SHP77 treated with DMSO at 0.1 percent for 48 hours (cell line): ENCODE measurements at places on chromosomes 3 and 15.

- no peak for DNase-seq
Measured at GRCh38 chr3:59867185-59868002, 817.6 kb upstream of the CFAP20DC start.

- DNase-seq: no peak
Measured at GRCh38 chr15:51223771-51224229, 114.6 kb downstream of the CYP19A1 start.

DNA sequence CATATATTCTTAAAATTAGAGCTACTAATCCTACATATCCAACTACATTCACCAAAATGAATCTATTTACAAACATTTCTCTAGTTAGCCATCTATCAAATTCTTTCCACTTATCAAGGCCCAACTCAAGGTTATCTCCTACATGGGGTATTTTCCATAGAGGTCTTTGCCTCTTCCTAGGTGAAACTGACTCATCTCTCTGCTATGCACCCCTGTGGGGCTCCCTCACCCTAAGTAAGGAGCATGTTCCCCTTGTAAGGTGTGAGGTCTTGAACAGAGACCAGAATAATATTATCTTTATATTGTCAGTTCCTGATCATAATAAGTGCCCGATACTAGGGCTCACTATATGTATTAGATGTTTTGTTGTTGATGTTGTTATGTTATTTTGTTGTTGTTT lies 74.6 kb upstream of the TSC22D2 start:
- no peak for DNase-seq

- DNase-seq: no peak
Measured at GRCh38 chr3:16520241-16520969, 6.9 kb upstream of the RFTN1 start.

- no peak for DNase-seq
Measured at GRCh38 chr15:59812889-59813288, 123.8 kb upstream of the BNIP2 start.

DNA sequence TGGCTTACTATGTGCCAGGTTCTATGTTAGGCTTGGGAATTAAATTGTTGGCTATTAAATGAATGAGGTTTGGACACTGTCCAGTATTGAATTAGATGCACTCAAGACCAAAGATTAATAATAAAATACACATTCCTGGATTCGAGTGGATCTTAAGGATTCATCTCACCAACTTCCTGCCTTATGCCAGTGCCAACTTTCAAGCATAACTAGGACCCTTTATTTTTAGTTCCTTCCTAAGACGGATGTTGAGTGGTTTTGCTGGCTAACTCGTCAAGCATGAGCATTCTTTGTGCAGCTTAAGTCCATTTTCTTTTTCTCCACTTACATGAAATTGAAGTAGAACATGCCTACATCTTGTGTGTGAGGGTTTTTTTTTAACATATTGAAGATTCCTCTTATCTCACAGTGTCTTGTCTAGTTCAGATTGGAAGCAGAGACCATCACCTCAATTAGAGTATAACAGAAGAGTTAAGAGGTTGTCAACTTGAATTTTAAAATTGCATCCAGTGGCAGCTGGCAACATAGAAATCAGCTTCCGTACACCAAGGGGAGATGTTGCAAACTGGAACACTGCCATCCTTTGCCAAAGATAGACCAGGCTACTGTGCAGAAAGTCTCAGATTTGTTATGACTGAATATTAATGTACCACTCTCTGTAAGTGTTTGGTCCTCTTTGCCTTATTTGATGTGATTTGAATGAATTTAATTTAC lies 106.3 kb upstream of the BFSP2 start:
- DNase-seq: no peak

DNA sequence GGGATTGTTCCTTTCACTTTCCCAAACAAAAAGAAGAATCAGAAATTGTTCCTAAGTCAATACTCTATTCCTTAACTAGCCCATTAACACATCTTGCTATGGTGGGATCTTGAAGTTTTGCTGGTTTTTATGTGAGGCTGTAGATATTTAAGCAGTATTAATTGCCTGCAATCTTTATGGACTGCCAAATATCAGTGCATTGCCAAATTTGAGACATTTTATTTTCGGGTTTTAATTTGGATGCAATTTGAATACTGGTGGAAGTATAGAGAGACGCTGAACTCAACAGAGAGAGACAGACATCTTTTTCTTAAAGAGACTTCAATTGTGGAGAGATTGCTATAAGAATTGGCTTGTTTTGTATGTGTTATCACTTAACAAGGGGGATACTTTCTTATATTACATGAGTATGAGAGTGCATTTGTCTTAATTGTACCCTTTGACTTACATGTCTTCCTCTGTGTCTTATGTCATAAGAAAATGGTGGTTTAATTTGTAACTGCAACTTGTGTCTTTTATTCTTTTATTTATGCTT lies 10.0 kb downstream of the CADM2 start:
- no peak for DNase-seq

DNA sequence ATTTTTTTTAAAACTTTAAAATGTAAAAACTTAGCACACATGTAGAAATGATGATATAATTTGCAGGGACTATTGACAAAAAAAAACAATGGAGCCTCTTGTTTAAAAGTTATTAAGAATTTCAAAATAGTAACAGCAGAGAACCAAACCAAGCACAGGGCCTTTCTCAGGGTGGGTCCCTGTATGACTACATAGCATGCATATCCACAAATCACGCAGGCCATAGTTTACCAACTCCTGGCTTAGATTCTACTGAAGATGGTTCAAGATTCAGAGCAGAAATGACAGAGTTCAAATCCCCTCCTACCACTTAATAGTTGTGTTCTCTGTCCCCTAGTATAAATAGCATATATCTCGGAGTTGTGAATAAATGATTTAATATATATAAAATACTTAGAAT lies 19.0 kb downstream of the ACAP2 start:
- DNase-seq: no peak

GRCh38 chr3:22175947-22176346 lies 424.9 kb upstream of the ZNF385D start:
- no peak for DNase-seq

DNA sequence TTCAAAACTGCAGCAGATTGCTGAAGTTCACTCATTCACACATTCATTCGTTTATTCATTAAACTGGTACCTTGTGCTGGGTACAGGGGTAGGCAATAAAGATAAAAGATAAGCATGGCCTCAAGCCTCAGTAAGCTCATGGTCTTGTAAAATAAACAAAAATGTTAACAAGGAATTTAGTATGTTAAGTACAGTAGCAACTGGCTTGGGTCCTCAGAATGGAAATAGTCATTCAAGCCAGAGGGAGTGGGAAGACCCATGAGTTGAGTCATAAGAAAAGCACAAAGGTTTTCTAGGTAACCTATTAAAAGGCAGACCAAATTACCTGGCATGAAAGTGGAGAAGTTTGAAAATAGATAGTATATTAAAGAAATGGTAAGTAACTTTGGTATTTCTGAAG lies 163.3 kb downstream of the CDIN1 start:
- no peak for DNase-seq

DNA sequence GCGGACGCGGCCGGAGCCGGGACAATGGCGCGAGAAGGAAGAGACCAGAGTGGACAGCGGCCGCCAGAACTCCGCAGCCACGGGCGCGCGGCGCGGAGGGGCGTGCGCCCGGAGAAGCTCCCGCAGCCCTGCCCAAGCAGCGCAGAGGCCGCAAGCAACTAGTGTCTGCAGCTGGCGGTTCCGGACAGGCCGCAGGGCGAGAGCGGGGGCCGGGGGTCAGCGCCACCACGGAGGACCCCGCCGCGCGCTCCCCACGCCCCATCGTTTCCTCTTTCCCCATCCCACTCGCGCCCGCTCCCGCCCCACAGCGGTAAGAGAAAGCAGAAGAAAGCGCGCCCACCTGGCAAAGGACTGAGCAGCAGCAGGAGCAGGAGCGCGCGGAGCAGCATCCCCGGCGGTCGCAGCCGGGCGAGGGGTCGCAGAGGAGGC lies 440 bp downstream of the PRTG start:
- no peak for DNase-seq

DNA sequence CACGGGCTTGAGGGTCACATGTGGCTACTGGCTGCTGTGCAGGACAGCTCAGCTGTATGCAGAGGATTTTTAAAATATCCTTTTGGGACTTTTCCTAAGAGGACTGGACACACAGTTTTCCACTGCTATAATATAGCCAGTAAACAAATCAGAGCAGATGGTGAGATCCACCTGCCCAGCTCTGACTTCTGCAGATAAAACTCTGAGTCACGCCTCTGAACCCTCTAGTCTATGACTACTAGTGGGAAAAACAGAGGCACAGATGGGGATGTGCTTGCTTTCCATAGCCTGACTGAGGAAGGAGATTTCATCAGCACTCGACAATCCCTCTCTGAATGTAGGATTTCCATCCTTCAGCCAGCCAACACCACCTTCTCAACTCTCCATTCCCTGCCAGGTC lies 45.1 kb downstream of the COLQ start:
- no peak for DNase-seq

DNA sequence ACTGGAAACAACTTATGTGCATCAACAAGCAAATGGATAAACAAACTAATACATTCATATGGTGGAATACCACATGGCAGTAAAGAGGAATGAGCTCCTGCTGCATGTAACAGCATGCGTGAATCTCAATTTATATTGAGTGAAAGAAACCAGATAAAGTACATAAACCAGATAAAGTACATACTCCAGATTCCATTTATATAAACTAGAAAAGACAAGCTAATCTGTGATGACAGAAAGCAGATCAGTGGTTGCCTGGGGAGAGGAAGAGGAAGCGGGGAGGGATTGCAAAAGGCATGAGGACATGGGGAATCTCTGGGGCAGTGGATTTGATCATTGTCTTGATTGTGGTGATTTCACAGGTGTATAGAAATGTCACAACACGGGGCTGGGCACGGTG lies 34.2 kb downstream of the LIMD1 start:
- DNase-seq: no peak

- DNase-seq: no peak
Measured at GRCh38 chr15:68349151-68349550, 71.6 kb downstream of the FEM1B start.

DNA sequence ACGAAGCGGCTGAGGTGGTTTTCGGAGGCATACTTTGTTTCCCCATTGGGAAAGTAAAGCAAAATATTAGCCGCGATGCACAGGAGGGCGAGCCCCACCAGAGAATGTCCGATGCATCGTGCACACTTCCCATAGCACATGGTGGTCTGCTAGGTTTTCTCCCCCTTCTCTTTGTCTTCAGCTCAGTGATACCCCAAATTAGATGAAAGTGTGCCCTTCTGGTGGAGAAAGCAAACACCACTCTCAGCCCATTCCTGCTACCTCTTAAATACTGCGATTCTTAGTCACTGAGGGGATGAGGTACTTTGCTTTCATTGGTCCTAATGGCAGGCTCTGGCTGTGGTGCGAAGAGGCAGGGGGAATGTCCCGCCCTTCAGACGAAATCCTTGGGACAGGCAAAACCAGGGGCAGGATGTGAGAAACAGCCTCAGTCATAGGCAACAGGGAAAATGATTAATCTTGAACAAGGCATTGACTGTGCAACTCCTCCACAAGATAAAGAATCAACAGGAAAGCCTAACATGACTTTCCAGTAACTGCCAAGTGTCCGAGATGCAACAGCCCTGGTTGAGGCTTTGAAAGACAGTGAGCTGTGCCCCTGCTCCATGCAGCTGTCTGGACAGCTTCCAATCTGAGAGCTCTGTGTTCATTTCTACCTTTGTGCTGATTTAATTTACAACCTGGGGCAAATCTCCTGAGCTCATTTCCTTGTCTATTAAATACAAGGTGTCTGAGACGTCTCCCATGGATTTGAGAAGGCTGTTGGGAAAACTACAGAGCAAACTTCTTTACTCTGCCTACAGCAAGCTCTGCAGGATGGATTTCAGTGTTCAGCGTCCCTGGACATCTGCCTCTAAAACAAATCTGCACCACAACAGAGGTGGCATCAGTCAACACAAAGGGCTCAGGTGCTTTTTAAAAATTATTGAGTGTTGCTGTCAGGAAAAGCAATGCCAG lies at the start of gene TM4SF1:
Gene TM4SF1 (minus strand): TSS at position 242 of the 957 bp plus-strand sequence. CDS start 102 bp downstream, at position 140.
- DNase-seq: peak; percentile 78

DNA sequence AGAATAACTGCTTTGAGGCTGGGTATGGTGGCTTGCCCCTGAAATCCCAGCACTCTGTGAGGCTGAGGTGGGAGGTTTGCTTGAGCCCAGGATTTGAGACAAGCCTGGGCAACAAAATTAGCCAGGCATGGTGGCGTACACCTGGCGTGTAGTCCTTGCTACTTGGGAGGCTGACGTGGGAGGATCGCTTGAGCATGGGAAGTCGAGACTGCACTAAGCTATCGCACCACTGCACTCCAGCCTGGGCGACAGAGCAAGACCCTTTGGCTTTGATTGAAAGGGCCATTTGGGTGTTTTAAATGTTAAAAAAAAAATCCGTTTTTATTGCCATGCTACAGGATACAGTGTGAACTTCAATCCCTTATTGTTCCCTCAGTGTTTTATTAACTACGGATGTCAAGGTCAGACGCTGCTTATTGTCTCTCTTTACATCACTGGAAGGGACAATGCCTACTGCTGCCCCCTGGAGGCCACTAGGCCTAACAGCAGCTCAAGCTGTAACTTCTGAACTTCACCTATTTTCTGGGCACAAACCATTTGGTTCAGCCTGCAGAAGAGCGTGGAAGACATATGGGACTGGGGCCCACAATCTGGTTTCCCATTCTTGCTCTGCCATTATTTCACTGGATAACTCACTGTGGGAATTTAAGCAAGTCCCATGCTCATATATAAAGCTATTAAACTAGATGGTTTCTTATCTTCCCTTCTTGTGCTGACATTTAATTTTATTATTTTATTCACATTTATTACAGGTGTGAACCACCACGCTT lies 15.3 kb upstream of the IREB2 start:
- DNase-seq: peak; percentile 49

- peak; percentile 45 for DNase-seq
Measured at GRCh38 chr15:100438570-100438969, 90.2 kb downstream of the CERS3 start.

DNA sequence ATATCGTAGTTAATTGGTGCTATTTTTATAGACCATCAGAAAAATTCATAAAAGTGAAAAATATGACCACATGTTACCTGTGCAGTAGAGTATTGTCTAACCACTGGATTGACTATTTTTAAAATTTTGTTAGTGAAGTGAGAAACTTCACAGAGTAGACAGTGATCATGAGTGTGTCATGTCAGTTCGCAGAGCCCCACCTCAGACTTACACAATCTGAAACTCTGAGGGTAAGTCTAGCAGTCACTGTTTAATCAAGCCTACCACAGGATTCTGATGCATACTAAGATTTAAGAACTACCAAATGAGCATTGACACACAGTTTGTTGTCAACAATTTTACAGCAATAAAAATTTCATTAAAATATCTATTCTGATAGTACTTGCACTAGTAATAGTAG lies 552.9 kb upstream of the SUCLG2 start:
- DNase-seq: no peak
